ENCODE measurements at places on chromosomes 3 and 15.

GRCh38 chr15:46815240-46815639, 902.1 kb upstream of the SEMA6D start:
- DNase-seq: no peak

- DNase-seq: no peak
These were observed 7.5 kb downstream of the RNF111 start for GRCh38 chr15:58994906-58995453.

DNA sequence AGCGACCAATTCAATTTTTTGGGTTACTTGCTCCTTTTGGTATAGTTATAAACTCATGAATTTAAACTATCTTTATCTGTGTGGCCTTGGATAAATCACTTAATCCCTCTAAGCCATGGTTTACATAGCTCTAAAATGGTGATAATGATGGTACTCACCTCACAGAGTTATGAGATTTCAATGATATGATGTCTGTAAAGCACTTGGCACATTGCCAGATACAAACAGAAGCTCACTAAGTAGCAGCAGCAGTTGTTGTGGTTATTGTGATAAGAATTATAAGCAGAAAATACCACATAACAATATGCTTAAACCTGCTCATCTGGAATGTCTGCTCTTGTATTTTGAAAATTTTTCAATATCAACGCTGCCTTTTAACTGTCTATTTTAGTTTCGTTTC, 185.1 kb upstream of the SNTN start:
- DNase-seq: peak; percentile 66

DNA sequence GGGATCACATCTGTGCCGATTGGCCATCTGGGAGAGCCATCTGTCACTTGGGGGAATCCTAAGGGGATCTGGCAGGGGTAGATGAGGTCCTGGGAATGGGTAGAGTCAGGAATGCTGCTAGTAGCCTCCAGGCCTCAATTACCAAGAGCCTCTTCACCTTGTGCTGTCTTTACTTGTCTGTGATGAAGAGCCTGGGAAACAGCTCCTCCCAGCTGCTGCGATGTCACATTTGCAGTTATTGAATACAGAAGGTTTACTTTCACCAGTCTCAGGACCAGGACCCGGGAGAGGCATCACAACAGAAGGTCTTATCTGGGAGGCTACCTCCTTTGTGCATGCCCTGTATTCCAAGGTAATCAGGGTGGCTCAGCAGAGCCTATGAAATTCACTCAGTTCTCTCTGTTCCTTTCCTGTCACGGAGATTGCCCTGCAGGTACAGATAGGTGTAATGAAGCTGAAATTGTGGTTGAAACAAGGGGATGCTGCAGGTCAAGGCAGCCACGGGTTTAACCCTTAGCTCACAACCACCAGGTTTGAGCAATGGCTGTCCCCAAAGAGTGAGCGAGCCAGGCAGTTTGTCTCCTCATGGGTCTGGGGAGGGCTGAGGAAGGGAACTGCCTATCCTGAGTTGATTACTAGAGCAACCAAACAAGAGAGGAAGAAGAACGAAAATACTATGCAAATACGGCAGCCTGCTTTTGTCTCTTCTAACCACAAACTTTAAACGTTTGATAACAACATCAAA, 298.9 kb upstream of the RORA start:
- DNase-seq: no peak

- no peak for DNase-seq
These were observed 4.9 kb upstream of the KY start for GRCh38 chr3:134655706-134656105.

GRCh38 chr3:52404391-52404790, 40.5 kb downstream of the SEMA3G start:
- no peak for DNase-seq

- DNase-seq: peak; percentile 20
These were observed 18.6 kb upstream of the DNAAF4 start for GRCh38 chr15:55526559-55527036.

GRCh38 chr3:151290673-151291072, 12.3 kb upstream of the P2RY14 start:
- no peak for DNase-seq

DNA sequence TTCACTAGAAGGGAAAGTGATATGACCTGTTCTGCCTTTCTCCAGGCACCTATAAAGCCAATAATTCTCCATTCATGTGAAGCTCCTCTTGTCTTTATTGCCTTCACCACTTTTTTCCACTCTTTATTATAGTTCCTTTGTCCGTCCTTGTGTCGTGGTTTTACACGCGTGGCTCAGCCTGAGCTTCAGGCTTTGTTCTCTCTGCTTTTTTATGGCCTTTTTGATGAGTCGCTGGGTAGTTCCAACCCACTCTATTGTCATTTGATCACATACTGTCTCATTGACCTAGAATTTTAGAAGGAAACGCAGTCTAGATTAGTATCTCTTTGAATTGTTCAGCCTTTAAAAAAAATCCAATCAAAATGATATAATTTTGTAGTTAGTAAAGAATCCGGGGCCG, 403.2 kb downstream of the PTPRG start:
- DNase-seq: no peak

DNA sequence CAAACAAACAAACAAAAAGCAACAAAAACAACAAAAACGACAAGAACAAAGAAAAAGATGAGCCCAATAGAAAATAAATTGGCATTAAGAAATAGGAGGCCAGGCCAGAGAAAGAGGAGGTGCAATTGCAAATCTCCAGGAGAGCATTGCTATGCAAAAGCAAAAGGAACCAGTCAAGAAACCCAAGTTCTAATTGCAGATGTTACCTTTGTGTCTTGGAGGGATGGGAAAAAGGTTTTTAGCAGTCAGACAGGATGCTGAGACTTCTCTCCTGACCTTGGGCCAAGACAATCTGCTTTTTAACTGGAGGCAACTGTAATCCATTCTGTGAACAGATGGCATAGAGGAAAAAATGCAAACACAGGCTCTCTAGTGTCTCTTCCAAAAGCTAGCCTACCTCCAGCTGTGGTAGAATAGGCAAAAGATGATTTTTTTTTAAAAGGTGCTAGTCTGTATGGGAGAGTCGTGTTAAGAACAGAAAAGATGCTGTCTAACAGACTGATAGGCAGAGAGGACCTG, 56.4 kb downstream of the LSAMP start:
- no peak for DNase-seq

GRCh38 chr15:73897441-73898261, 24.3 kb downstream of the TBC1D21 start:
- DNase-seq: no peak

GRCh38 chr3:83434880-83435587, 1523.8 kb upstream of the CADM2 start:
- no peak for DNase-seq

DNA sequence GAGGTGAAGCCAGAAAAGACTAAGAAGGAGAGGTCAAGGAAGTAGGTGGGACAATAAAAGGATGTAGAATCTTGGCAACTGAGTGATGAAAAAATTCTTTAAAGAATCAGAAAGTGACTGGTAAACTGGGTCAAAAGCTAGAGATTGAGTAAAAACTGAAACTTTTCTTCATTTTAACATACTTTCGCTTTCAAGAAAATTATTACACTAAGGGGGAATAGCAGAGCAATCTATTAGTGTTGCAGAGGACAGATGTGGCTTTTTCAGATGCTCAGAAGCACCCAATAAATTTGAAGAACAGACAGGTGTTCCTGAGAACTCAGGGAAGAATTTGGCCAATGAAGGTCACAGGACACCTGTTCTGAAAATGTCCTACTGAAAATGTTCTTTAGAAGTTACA, 805.4 kb upstream of the ALCAM start:
- no peak for DNase-seq

DNA sequence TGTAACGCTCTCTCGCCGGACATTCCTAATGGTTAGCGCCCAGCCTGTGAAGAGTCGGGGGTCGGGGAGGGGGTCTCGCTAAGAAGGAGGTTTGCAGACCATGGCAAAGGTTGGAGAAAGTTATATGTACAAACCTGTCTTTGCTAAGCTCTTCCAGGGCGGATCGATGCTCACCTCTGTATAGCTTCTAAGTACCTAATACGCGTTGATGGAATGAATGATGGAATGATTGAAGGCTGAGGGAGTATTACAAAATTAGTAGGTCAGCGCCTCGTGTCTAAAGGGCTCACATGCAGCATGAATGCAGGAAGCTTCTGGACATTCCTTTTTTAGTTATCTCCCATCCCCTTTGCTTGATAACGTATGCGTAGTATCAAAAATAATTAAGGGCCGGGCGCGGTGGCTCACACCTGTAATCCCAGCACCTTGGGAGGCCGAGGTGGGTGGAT, 305 bp upstream of the KPNA1 start:
- no peak for DNase-seq

DNA sequence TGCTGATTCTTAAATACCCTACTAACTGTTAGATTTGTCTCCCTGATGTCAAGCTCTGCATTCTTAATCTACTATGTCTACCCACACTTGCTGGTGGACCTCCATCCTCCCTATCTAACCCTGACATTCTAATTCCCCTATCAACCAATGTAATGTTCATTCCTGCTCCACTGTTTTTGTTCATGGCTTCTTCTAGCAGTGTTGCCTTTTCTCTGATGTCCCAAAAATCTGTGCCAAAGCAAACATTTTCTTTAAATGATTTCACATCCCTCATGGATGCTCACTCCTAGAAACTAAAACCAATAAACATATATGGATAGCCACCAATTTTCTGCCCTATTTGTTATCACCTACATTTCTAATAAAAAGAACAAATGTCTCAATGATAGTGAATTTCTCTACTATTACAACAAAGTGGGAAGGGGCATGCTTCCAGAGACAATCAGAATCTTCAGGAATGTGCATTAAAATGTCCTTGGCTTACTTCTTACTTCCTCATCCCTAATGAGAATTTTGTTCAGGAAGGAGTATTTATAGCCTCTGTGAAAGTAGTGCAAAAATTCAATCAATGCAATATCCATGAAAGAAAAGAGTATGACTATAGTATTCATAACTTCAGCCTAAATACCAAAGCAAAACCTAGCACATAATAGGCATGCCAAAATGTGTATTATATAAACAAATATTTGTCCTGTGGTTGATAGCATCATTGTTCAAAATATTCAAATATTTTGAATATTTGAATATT, 273.3 kb downstream of the ZNF385D start:
- no peak for DNase-seq

GRCh38 chr3:132721479-132722164, 587 bp downstream of the NPHP3 start:
- peak; percentile 58 for DNase-seq

- no peak for DNase-seq
These were observed 27.8 kb downstream of the MAGEF1 start for GRCh38 chr3:184683900-184684560.

- no peak for DNase-seq
These were observed 182.1 kb upstream of the ANKRD28 start for GRCh38 chr3:15979900-15980299.

GRCh38 chr3:14775563-14775962, 43.2 kb upstream of the FGD5 start:
- no peak for DNase-seq

- no peak for DNase-seq
These were observed 113.8 kb downstream of the AKAP13 start for GRCh38 chr15:85494048-85494777.

GRCh38 chr3:147447224-147447623, 38.1 kb downstream of the ZIC1 start:
- DNase-seq: no peak

- DNase-seq: peak; percentile 54
These were observed 481 bp upstream of the DYNC1LI1 start for GRCh38 chr3:32571192-32571485.

GRCh38 chr15:35626571-35627318, 80.8 kb upstream of the DPH6 start:
- no peak for DNase-seq

DNA sequence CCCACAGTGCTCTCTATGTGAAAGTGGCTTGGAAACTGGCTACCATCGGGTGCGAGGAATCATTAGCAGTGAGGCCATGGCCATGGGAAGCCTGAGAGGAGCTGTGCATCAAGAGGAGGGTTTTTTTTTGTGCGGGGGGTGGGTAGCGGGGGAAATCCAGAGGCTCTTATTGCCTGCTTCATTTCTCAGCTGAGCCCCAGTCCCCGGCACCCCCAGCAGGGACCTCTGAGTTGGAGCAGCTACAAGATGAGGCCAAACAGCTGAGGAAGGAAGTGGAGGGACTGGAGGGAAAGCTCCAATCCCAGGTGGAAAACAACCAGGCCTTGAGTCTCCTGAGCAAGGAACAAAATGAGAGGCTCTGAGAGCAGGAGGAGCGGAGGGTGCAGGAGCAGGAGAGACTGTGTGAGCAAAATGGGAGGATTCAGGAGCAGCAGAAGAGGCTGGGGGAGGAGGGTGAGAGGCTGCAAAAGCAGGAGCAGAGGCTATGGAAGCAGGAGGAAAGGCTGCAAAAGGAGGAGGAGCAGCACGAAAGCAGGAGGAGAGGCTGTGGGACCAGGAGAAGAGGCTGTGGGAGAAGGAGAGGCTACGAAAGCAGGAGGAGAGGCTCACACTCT, 76.7 kb downstream of the ADAMTS7 start:
- DNase-seq: no peak

GRCh38 chr15:74378848-74379247, 11.4 kb upstream of the CYP11A1 start:
- DNase-seq: no peak

DNA sequence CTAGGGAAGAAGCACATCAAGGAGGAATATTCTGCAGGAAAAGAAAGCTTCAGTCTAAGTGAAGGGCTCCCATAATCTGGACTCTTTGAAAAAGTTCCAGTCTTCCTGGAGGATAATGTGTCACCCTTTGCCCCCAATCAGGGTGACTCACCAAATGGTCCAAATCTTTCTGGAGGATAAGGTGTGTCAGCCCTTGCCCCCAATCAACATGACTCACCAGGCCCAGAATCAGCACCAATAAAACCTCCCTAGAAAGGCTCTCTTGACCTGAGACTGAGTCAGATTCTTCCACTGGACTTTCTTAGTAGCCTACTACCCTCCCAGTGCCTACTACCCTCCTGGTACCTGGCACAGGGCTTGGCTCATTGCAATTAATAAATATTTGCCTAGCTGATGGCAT, 9.5 kb upstream of the ARL14 start:
- DNase-seq: no peak

- DNase-seq: no peak
These were observed 52.7 kb upstream of the P3H2 start for GRCh38 chr3:190173426-190173825.

- DNase-seq: no peak
These were observed 28.1 kb upstream of the INSYN1 start for GRCh38 chr15:73781038-73781925.

DNA sequence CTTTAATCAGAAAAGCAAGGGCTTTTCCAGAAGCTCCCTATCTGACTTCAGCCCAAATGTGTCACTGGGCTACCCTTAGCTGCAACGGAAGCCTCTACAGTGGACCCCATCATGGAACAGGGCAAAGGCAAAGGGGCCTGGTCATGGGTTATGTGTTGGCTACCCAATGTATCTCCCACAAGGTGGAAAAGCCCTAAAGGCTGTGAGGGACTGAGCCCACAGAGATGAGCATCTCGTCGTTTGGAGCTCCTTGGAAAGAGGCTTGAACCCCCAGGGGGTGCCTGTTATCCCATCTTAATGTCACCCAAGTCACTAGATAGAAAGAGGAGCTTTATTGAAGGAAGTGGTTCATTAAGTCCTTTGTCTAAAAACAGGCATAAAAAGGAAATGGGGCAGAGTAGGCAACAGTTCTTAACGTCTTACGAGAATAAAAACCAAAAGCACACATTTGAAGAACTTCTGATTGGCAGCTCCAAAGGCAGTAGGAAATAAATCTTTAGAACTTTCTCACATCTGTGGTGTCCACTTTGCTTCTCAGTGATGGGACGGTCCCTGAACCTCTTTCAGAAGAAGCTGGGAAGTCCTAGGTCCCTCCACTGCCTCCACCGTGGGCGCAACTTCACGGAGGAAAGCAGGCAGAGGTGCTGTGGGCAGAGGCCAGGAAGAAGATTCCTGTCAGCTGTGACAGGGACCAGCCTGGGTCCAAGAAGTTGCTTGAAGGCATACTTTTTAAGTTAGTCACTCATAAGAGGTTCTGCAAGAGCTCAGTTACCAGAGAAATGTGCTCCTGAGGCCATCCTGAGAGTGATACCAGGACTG, 93.7 kb downstream of the MYLK start:
- DNase-seq: no peak

Measured in NCI-H1105 treated with DMSO at 0.1 percent for 48 hours (cell line).